AG08396 (cell line): ENCODE measurements at places on chromosomes 13 and 19.
A peak's percentile ranks its signal among the peaks of the same experiment; 100 is the strongest.

- peak; percentile 57 for DNase-seq
Observed at GRCh38 chr13:50130123-50130946, 115.1 kb downstream of the KCNRG start.

GRCh38 chr19:10520652-10521318 is 3.5 kb upstream of the S1PR5 start:
- no peak for DNase-seq

GRCh38 chr13:37067874-37068273 is 8.4 kb upstream of the SUPT20H start:
- DNase-seq: no peak

DNA sequence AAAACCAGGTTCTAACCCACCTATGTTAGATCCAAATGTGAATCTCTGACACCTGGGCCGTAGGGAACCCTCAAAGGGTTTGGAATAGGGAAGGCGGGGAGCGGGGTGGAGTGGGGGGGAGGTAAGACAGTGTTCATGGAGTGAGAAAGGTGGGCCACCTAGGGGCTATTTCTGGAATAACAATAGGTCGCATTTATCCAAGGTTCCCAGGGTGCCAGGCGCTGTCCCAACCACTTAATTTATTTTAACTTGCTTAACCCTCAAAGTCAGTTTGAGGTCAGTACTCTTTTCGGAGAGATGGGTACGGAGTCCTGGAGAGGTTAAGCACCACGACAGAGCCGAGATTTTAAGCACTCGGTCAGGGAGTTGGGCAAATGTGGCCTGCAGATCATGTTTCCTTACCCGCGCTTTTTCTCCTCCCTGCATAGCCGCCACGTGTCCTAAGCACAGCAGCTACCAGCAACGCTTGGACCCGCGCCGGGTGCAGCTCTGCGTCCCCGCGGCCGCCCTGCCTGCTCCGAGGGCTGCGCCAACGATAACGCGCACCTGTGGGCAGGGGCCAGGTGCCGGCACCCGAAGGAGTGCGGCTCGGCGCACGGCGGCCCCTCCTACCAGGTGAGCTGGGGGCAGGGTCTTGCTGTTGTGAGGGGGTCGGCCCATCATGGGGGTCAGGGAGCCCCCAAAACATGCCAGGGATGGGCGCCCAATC is 25.0 kb upstream of the FXYD3 start:
- DNase-seq: peak; percentile 88

DNA sequence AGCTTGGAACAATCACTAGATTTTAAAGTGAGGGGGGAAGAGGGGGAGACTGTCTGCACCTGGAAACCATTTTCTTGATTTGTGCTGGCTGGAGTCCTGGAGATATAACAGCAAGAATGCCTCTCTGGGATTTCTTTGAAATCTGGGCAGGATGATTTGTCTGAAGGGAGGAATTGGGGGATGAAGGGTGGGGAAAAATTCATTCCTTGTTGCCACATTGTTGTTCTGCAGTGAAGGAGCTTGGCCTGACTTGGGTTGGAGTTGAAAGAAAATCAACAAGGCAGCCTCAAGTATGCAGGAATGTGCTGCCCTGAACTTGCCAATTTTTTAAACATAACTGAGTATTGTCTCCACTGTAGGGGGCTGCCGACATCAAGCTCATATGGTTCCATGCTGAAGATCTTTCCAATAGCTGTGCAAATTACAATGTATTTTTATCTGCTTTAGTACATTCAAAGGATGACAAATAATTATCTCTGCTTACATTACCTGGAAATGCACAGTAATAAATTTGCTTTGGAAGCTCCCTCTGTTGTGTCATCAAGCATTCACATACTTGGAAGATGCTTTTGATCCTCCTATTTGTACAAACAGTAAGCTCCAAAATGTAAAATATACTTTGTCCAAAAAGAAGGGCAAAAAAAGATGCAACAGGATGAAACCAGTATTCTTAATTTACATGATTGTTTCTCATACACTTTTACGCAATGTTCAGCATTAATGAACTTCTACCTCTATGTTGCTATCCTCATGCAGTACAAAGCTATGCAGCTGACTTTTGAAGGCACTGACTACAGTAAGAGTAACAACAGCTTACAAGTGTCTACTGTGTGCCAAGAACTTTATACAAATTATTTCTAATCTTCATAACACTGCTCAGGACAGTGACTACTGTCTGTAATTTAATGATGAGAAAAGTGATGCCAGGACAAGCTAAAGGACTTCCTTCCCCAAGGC is 627.9 kb upstream of the KLF12 start:
- DNase-seq: no peak

DNA sequence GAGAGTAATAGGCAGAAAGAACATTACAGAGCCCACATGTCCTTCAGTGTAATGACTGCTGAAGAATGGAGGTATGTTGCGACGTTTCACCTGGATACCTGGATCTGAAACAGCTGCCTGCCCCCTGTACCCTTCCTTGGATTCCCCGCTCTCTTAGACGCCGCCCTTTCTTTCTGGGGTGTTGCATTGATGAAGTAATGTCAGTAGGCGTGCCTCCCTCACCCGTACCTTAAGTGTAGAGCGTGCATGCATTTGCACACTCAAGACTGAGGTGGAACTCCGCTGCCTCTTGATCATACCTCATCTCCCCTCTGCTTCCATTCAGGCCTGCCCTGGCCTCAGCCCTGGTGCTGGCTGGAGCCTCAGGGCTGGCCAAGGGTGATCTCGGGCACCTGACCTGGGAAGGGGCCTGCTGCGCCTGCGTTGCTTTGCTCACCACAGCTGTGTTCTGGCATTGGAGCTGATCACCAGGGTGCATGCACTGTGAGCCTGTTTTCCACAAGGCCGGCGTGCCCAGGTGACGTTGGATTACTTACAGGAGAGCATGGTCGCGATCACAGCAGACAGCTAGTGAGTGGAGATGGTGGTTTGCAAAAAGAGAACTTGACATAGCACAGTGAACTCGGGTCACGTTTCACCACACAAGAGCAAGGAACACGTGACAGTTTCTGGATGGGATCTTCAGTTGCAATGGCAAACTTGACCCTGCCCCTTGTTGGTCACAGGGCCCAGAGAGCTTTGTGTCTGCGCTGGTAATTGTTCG is 99.0 kb downstream of the ARHGEF7 start:
- DNase-seq: no peak

- no peak for DNase-seq
Observed at GRCh38 chr19:19427944-19428343, 22.5 kb downstream of the GATAD2A start.

DNA sequence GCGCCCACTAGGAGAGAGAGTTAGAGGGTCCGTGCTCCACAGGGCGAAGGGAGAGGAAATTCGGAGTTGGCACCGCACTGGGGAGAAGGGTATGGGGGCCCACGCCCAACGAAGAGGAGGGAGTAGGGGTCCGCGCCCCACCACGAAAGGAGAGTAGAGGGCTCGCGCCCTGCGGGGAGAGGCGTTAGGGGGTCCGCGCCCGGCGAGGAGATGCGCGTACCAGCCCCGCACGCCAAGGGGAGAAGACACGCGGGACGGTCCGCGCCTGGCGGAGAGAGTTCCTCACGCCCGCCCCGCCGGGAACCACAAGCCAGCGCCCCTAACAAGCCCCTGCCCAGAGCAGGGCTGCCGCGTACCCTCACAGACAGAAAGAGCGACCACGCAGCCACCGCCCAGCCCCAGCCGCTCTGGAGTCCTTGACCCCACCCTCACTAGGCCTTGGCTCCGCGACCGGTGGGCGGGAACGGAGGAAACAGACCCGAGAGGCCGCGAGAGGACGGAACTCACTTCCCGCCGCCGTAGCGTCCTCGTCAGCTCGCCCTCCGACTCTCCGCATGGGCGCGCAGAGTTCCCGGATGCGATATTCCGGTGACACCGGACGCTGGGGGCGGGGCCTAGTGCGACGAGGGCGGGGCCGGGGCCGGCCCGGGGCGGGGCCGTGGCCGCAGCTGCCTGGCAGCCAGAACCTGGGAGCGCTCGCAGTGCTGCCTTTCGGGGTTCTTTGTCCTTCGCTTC is 20.0 kb upstream of the ZSCAN18 start:
- no peak for DNase-seq

DNA sequence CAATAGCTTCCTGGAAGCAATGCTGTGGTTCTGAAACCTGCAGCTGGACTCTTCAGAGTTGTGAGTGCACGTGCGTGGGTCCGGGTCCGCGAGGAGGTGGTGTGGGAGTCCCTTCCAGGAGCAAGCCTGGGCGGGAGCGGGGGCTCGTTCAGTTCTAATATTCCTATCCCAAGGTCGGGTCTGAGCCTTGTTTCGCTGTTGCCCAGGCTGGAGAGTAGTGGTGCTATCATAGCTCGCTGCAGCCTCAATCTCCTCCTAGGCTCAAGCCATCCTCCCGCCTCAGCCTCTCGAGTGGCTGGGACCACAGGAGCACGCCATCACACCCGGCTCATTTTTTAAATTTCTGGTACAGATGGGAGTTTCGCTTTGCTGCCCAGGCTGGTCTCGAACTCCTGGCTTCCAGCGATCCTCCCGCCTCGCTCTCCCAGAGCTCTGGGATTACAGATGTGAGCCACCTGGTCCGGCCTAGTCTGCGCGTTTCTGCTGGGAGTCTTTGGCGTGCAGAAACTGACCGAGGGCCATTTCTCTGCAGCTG is 625 bp downstream of the ZFP82 start:
- DNase-seq: no peak
